T-helper 2 cell (primary cell): ENCODE measurements at places on chromosomes 7 and 10.
A peak's percentile ranks its signal among the peaks of the same experiment; 100 is the strongest.

- DNase-seq: no peak
Observed at GRCh38 chr10:96685306-96685705, 35.0 kb downstream of the PIK3AP1 start.

DNA sequence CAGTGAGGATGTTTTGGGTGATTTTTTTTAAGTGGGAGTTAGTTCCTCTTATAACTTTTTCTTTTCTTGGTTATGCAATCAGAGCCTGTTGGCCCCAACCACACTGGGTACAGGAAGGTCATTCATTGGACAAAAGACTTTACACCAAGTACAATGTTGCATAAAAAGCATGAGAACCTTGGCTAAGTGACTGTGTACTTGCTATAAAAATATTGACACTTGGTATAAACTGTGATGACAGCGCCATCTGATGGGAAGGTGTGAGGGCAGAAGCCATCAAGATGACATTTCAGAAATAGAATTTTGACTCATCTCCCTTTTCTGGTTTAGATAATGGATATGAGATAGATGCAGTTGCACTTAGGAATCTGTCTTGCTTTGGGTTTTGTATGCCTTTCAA lies 126.4 kb upstream of the CCDC6 start:
- DNase-seq: no peak

- DNase-seq: no peak
Observed at GRCh38 chr7:116239434-116239833, 29.1 kb downstream of the TES start.

GRCh38 chr7:69635555-69636185 lies 37.4 kb downstream of the AUTS2 start:
- DNase-seq: no peak

- no peak for DNase-seq
Observed at GRCh38 chr10:49651917-49652316, 27.5 kb upstream of the C10orf53 start.

- no peak for DNase-seq
Observed at GRCh38 chr10:126536656-126537055, 133.8 kb downstream of the C10orf90 start.

DNA sequence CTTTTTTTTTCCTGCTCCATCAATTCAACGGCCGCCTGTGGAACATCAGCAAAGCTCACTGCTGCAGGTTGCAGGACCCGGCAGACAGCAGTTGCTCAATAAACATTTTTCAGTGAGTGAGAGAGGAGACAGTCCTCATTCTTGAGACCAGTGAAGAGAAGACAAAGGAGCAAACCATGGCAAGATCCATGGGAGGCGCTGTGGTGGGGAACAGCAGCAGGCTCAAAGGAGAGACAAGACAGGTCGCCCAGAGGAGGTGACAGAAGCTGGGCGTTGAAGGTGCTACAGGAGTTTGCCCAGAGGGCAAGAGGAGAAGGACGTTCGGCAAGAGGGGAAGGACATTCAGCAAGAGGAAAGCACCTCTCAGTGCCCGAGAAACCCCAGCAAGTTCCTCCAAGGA lies 74.5 kb upstream of the FGFR2 start:
- DNase-seq: no peak

- DNase-seq: no peak
Observed at GRCh38 chr10:62098278-62099121, 170.1 kb downstream of the RTKN2 start.

- no peak for DNase-seq
Observed at GRCh38 chr10:12919574-12919973, 81.9 kb downstream of the CCDC3 start.

DNA sequence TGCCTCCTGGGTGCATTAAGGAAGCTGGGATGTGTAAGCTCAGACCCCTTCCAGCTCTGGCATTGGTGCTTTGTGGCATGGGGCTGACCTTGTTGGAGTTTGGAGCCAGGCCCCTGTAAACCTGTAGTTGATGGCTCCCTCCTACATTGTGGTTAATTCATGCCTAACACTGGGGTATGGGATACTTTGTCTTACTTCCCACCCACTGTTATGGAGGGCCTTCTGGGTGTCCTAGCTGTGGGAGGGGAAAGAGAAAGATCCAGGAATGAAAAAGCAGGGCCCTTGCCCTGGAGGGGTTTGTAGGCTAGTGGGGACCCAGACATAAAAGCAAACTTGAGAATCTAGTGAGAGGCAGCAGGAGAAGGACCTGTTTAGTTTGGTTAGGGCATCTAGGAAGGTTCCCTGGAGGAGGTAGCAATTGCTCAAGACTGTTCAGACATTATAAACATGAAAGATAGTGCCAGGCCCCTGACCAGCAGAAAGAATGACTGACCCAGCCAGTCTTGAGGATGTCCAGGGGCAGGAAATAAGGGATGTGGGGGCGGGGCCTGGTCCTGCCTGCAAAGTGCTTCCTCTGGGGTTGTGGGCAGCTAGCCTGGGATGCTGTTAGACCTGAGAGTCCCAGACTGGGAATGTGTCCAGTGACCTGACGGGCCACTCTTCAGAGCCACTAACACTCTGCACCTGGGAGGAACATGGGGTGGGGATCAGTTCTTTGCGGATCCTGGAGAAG lies 6.6 kb downstream of the ADAMTS14 start:
- DNase-seq: no peak

GRCh38 chr7:7446616-7447015 lies 89.1 kb downstream of the COL28A1 start:
- no peak for DNase-seq

GRCh38 chr7:44646921-44647636 lies 40.7 kb downstream of the OGDH start:
- DNase-seq: no peak

GRCh38 chr10:125521721-125522680 lies 161.0 kb downstream of the TEX36 start:
- peak; percentile 32 for DNase-seq

GRCh38 chr7:53835301-53835700 lies 706.9 kb upstream of the VSTM2A start:
- DNase-seq: no peak

DNA sequence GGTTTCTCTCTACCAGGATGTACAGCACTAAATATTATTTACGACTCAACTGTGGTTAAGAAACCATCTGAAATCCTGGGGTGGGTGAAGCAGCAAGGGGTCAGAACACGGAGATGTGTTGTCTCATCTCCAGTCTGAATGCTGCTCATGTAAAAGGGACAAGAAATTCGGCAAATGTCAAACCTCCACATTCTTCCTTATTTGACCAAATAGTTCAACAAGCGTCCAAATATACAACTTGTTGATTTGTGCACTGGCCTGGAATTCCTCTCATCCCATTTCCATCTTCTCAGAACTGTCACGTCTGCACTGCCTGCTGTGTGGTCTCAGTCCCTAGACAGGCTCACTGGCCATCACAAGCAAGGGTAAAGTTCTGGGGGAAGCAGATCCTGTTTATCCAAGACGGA lies 520.0 kb downstream of the PARD3 start:
- no peak for DNase-seq

GRCh38 chr7:99408379-99409191 lies at the start of the genes BUD31 and PDAP1:
BUD31 (plus strand) TSS chr7:99408969; CDS start chr7:99411093, 2,124 bp downstream.
PDAP1 (minus strand) TSS chr7:99408597; CDS start chr7:99408548, 49 bp downstream.
- DNase-seq: peak; percentile 96

DNA sequence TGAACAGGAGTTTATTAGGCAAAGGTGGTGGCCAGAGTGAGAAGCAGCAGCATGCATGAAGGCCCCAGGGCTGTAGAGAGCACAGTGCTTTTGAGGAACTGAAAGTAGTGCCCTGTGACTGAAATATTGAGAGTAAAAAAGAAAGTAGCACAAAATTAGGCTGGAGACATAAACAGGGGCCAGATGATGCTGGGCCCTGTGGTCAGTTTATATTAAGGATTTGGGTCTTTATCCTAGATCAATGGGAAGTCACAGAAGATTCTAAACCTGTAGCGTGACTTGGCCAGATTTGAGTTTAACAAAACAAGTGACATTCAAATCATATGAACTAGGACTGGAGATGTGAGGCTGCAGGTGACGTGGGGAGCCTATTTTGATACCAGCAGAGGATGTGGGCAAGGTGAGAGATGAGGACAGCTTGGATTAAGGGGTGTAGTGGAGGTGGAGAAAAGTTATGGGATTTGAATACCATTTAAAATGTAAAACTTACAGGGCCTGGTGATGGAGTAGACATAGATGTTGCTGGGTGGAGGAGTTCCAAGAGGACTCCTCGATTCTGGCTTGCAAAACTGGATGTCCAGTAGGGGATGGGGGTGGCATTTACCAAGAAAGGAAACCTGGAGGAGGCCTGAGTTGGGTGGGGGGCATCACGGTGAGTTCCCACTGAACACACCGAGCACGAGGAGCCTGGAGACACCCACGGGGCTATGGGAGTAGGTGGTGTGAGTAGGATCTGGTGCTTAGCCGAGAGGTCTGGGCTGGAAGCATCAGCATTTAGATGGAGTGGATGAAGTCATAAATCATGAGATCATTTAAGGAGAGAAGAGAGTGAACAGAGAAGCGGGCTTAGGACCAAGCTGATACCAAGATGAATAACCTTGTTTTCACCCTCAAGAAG lies 52.8 kb downstream of the HHEX start:
- no peak for DNase-seq

DNA sequence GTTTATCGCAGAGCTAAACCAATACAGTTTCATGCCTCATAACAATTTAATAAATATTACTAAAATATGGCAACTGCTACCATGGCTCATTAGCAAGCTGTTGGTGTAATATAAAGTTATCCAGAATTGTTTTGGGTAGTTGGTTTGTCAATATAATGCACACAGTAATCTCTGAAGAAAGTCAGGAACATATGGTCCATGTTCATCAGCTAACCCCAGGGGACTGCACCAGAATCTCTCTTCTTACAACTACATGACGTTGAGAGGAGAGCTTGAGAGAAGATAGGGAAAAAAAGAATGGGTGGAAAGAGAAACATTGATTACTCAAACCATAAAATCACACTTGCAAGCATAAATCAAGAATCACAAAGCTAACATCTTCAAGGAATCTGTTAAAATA lies 333.7 kb downstream of the NRG3 start:
- DNase-seq: no peak

- DNase-seq: no peak
Observed at GRCh38 chr7:35416568-35416967, 162.7 kb upstream of the TBX20 start.

DNA sequence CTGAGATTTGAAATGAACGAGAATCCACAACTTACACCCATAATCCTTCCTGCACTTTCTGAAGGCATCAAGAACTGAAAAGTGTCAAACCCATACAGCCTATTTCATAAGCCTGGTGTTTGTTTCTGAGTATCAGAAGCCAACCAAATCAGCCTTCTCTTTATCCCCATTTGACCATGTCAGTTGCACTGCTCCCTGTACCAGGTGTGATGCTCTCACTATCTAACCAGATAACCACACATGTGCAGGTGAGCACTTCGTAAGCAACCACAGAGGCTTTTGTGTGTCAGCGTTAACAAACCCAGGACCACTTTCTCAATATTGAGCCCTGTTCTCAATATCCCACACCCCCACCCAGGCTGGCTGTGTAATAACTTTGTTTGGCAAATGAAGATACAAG lies 114.4 kb downstream of the DOCK4 start:
- DNase-seq: no peak

DNA sequence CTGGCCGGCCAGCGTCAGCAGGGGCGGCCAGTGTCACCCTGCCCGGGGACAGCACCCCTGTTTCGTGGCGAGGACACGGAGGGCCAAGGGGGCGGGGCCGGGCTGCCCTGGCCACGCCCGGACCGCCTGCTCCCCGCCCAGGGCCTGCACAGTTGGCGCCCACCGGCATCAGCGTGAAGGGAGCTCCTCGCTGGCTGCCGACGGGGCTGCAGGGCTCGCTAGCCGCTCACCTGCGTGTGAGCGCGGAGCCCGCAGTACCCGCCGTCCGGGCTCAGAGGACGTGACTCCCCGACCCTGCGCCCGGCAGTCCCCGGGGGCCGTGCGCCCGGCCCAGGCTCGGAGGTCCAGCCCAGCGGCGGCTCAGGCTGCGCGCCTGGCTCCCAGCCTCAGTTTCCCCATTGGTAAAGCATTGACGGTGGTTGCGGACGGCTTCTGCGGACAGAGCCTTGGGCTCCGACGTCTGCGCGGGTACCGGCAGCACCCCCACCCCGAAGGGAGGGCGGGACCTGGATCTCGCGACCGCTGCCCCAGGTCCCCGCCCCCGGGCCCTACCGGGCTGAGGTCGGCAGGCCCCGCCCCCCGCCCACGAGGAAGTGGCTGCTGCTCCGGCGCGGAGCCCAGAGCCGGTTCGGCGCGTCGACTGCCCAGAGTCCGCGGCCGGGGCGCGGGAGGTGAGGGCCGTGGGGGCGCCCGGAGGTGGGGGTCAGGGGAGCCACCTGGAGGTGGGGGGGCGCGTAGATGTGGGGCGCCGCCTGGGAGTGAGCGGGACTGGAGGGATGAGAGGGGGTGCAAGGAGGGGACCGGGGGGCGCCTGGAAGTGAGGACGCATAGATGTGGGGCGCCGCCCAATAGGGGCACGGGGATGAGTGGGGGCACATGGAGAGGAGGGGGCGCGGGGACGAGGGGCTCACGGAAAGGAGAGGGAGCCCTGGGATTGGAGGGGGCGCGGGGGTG lies at the start of gene ARPC1B:
Gene ARPC1B, plus strand, starts transcription at position 620 of the 954 bp plus-strand sequence. CDS start 10,985 bp downstream, outside the sequence.
- DNase-seq: peak; percentile 95

DNA sequence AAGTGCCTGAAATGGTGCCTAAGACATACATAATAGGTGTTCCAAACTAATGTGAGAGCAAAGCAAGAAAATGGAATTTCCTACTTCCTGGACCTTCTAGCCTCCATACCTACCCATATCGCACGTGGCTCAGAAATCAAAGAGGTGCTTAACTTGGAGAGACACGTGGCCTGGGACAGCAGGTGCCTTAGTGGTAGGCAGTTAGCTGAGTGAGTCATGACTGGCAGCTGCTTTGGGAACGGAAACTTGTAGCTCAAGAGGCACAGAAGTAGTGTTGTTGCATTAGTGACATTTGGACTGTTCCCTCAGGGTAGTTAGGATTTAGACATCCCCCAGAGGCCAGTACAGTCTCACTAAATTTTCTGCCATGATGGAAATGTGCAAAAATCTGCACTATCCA lies 12.0 kb upstream of the BMPER start:
- no peak for DNase-seq

- DNase-seq: no peak
Observed at GRCh38 chr7:151489498-151489897, 30.2 kb downstream of the RHEB start.

DNA sequence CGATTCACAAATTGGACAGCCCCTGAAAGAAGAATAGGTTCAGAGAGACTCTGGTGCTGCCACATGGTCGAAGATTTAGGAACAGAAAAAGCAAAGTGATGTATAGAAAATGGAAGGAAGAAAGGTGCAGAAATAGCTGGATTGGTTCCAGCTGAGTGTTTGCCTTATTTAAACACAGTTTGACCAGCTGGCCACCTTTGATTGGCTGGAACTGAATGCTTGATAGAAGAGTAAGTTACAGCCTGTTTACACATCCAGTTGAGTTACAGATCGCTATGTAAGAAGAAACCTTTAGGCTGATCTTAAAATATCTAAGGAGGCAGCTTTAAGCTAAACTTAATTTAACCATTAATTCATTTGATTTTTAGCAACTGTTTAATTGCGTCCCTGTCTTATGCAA lies 40.3 kb upstream of the KAT6B start:
- no peak for DNase-seq

DNA sequence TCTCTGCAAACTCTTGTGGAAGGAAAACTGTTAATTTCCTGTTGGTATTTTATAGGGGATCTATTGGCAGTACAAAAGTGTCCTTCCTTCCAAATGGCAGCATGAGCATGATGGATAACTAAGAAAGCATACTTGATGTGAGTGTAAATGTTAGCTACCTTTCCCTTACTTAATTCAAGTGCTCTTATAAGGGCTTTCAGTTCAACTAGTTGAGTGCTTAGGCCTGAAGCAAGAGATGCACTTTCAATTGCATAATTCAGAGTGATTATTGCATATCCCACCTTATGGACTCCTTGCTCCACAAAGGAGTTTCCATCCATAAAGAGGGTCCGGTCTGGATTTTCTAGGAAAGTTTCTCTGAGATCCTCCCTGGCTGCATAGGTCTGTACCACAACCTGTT lies 56.3 kb upstream of the CYP2C8 start:
- DNase-seq: no peak

- DNase-seq: no peak
Observed at GRCh38 chr10:132774902-132775863, 10.8 kb downstream of the NKX6-2 start.
